NCI-H1092 (cell line): ENCODE measurements at places on chromosomes 11 and 22.

GRCh38 chr22:39457198-39457555, 365 bp downstream of the MGAT3 start:
- DNase-seq = no peak

DNA sequence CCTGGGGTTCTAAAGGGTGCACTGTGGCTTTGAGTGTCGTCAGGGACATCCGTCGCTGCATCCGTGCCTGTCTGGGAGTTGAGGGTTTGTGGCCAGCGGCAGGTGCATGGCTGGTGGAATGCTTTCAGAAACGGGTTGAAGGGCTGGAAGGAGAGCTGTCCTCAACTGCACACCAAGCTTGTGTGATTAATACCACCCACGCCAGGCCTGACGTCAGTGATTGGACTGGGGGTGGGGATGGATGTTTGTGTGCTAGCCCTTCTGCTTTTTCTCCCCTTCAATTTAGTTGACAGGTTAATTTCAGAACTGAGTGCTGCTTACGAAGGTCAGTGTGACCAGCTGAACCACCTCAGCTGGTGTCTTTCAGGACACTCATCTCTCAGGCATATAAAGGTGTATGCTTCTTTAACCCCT, 3.2 kb upstream of the GAB2 start:
- DNase-seq = no peak

GRCh38 chr11:104917271-104918112, 19.2 kb upstream of the CASP12 start:
- DNase-seq = no peak

DNA sequence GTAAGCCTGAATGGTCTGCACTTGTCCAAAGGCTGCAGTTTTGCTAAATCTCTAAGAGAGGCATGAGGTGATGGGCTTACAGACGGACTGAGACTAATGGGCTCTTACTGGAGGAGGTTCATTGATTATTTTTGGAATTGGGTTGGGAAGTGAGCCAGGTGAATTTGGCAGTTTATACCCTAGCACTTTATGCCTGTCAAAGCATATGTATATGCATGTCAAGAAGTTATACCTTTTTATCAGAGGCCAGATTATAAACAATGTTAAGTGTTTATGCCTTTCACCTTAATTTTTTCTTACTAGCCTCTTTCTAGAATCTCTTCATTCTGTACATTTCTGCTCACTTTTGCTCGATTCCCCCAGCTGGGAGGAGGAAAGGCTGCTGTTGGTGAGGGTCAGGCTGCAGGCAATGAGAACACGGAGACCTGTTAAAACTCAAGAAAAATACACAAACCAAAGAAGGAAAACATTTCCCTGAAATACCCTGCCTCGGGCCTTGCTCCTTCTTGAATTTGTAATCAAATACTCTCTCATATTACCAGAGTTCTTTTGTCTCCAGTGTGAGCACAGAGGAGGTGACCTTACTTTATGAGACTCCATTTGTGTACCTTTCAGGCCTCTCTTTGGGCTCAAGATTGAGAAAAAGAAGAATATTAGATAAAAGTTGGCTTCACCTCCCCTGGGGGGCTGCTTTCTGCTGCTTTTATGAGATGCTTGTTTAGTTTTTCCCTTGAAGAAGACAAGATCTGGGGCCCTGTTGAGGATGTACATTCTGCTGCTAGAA, 19.6 kb downstream of the NAT10 start:
- no peak for DNase-seq

GRCh38 chr22:42401535-42402334, 30.5 kb downstream of the NFAM1 start:
- DNase-seq = no peak

DNA sequence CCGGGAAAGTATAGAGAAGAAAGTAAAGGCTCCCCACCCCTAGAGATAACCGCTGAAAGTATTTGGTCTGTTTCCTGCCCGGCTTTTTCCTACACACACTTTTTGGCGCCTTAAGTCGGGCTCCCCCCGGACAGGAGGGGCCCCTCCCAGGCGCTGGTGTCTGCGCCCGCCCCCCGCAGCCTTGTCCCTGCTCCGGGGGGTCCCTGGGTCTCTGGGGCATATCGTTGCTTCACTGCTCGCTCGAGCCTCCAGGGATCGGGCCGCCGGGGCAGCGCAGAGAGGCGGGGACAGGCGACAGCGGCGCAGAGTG, 928 bp upstream of the CRACR2B start:
- no peak for DNase-seq

DNA sequence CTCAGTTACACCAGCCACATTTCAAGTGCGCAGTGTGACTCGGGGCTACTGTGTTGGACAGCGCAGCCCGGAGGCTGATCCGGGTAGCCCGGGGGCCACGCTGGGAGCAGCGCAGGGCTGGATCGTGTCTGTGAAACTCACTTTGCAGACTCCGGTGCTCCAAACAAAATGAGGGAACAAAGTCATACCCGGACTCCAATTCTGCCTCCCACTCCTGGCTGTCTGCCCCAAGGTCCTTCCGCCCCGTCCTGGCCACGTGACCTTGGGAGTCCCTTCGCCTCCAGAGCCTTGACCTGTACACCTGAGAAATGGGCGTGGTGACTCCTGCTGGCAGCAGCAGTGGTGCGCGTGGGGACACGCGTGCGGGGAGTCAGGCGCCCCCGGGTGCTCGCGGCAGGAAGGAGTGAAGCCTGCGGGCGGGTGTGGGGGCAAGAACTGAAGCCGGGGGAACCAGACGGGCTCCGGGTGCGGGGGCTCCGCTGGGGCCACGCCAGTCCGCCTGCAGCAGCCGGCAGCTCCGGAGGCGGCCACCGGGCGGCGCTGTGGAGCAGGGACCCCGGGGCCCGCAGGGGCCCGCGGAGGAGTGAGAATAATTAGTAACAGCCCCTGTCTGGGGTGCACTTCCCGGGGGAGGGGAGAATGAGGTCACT, 42.4 kb downstream of the KCNJ4 start:
- no peak for DNase-seq

GRCh38 chr22:50403701-50404101, 60.6 kb downstream of the PPP6R2 start:
- peak; percentile 5 for DNase-seq

DNA sequence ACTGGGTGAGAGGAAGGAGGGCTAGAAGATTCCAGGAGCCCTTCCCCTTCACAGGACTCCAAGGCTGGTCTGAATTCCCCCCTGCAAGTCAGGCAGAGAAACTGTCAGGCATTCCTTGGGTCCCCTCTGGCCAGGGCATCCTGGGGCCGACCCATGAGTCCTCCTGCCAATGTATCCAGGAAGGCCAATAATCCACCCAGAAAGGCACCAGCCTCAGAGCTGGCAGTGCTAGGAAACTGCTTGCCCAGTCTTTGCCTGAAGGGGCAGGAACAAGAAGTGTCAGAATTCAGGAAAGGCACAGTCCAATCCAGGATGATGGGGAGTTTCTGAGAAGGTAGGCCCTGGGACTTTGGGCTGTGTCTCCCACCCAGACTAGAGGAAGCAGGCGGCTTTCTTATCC, 41.0 kb downstream of the BUD13 start:
- DNase-seq = no peak

DNA sequence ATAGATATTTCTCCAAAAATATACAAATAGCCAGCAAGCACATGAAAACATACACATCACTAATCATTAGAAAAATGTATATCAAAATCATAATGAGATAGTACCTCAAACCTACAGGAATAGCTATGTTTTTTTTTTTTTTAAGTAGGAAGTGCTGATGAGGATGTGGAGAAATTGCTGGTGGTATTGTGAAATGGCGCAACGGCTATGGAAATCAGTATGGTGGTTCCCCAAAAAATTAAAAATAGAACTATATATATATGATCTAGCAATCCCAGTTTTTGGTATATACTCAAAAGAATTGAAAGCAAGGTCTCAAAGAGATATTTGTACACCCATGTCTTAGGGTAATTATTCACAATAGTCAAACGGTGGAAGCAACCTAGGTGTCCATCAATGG, 46.0 kb upstream of the HIPK3 start:
- no peak for DNase-seq

GRCh38 chr11:85863855-85864254, 8.7 kb downstream of the CCDC83 start:
- no peak for DNase-seq

DNA sequence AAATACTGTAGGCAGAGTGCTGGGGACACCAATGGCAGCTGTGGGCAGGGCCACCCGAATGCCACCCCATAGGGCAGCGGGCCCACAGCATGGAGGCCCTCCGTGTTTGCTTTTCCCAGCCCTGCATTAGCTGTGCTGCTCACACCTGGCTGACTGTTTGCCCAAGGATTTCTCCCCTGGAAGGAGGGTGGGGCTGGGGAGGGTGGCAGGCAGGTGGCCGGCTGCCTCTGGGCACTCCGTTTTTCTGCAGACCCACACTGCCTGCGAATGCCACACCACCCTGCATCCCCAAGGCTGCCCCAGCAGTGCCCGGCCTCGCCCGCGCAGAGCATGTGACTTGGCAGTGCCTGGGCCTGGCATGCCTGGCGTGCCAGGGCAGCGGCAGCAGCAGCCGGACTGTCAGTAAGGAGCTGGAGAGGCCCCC, 19.6 kb downstream of the DAGLA start:
- peak; percentile 81 for DNase-seq

DNA sequence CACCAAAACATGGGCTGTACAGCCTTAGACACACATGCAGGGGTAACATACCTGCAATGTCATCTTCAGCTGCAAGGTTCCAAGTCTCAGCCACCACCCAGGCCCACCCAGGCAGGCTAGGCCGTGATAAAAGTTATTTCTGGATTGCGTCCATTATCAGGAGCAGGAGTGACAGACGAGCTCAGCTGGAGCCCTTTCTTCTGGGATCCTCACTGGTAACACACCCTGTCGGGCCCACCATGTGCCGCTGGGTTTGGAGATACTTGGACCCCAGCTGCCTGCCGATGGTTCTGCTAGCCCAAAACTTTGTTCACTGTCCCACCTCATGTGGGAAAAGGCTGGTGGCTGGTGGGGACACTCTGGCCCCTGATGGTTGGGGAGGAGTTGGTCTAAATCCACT, 24.8 kb downstream of the TMPRSS5 start:
- DNase-seq = no peak

GRCh38 chr11:126345759-126346585, 9.5 kb upstream of the ST3GAL4 start:
- no peak for DNase-seq

DNA sequence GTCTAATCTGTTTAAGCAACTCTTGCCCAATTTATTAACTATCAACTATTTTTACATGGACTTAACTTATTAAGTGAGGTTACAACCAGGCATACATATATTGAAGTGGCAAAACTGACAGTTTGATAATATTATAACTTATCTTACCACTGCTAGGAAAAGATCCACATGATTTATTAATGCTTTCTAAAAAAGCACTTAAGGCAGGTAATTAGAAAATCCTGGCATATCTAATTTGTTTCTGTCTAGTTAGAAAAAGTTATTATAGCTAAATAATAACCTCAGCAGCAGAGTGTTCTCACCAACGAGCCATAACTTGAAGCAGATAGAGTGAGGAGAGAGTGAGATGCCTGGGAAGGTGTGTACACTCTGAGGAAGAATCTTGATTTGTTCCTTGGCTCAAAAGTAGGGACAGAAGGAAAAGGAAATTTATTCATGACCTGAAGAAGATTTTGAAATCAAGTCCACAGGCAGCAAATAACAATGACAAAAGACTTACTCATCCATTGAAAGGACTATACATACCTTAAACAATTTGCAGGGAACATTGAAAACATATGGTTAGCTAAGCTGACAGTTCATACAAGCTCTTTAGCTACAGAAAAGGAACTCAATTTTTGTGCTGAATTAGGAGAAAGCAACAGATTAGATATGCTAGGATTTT, 7.1 kb upstream of the MUC15 start:
- DNase-seq = no peak

DNA sequence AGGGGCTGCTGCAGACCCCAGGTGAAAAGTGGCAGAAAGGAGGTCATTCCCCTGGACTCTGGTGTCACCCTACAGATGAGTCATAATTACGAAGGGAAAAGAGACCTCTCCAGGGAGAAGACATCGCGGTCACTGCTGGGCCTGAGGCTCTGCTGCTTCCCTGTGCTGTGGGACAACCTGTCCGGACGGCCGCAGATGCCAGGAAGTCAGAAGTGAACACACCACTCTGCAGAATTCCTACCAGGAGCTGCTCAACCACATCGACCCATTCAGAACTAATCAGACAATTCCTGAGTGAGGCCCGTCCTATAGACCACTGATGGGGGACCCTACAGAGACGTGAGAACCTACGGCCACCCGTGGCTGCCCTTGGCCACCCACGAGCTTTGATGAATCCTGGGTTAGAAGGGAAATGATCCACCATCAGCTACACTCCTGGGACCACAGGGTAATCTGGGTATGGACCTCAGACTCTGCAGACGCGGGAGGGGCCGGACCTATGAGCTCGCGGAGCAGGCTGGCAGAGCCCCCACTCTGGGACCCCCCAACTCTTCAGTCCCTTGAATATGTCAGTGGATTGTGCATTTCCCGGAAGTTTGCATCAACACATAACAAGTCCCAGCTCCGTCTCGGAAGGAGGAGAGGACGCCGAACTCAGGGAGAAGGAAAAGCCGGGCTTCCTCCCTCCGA, 636.7 kb downstream of the BRD1 start:
- DNase-seq = no peak

GRCh38 chr11:46562527-46562926, 31.3 kb downstream of the AMBRA1 start:
- DNase-seq = no peak

DNA sequence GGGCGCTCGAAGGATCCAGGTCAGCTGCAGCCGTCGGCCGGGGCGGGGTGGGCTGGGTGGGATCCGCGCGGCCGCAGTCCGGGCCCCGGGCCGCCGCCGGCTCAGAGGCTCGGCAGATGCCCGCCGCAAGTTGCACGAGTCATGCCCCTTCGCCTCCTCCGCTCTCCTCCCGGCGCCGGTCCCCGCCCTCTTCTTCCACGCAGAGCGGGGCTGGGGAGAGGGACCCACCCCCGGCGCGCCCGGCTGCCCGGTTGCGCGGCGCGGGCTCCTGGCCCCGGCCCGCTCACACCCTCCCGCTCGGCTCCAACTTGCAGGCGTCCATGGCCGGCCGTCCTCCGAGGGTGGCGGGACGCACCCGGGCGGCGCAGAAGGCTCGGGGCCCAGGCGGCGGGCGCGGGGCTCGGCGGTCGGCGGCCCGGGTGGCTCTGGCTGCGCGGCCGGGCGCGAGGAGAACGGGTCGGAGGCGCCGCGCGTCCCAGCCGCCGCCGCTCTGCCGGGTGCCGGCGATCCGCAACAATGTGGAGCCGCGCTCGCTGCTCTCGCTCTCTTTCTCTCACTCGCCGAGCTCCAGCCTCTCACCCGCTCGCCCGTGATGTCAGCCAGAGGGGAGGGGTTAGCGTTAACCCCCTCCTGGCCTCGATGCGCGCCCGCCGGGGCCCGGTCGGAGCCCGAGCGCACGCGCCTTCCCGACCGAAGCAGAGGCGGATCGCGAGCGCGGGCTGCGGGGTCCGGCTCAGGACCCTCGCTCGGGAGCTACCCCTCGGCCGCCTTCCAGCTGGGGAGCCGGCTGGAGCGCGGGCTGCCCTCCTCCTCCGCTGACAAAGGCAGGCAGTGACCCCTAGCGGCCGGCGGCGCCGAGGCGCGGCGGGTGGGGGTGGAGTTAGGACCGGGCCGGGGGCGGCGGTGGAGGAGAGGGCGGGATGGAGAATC, at the start of gene NECTIN1:
NECTIN1 (minus strand) TSS at position 550 of the 930 bp plus-strand sequence. CDS start 647 bp downstream, outside the sequence.
- peak; percentile 90 for DNase-seq
